Stimulated activated CD8-positive, alpha-beta memory T cell treated with anti-CD3 and anti-CD28 coated beads, Interleukin-7, amount 100 ng/mL, for 48 hours (primary cell): ENCODE measurements at places on chromosomes 3 and 15.

GRCh38 chr3:47645551-47645950 lies 66.9 kb upstream of the CSPG5 start:
- DNase-seq, result no peak

DNA sequence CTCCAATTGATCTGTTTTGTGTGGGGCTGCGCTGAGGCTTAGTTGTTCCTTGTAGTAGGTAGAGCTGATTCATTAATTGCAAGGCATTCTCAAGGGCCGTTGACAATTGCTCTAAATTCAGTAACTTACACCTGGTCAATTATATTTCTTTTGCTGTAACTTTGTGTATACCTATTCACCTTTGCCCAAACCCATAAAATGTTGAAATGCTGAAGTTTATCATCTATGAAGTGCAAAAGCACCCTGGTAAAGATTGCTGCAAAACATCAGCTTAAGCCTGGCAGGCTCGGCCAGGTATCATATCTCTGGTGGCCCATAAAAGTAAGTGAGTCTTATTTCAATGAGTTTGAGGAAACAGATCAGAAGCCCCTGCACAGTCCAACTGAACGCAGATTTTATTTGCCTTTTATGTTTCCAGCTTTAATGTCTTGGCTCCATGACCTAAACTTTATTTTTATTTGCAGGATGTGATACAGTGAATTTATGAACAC lies 203.6 kb upstream of the SLCO3A1 start:
- DNase-seq, result no peak

DNA sequence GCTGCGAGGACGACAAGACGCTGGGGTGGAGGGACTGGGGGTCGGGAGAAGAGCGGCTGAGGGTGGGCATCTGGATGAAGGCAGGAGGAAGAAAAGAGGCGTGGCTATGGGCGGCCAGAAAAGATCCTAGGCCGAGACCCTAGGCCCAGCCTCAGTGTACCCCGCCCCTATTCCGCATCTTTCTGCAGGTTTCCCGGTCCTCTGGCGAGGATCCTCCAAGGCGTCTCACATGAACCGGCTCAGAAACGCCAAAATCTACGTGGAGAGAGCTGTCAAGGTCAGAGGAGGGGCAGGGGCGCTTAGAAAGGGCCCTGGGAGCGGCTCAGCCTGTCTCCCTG lies 340 bp downstream of the TTLL3 start:
- no peak for DNase-seq

DNA sequence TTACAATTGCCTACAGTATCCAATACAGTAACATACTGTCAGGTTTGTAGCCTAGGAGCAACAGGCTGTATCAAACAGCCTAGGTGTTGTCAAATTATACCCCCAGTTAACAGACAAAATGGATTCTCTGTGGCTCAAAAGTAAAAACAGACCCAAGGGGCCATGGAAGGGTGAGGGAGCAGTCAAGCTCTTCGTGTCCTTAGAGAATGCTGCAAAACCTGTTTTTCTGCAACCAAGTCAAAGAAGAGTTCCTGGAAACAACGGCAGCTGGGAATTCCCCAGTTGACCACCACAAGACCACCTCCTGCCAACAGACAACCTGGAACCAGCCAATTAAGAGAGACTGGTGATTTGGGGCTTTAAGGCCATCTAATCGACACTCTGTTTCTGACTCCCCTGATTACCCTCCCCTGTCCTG lies 11.1 kb upstream of the THUMPD3 start:
- DNase-seq, result no peak

DNA sequence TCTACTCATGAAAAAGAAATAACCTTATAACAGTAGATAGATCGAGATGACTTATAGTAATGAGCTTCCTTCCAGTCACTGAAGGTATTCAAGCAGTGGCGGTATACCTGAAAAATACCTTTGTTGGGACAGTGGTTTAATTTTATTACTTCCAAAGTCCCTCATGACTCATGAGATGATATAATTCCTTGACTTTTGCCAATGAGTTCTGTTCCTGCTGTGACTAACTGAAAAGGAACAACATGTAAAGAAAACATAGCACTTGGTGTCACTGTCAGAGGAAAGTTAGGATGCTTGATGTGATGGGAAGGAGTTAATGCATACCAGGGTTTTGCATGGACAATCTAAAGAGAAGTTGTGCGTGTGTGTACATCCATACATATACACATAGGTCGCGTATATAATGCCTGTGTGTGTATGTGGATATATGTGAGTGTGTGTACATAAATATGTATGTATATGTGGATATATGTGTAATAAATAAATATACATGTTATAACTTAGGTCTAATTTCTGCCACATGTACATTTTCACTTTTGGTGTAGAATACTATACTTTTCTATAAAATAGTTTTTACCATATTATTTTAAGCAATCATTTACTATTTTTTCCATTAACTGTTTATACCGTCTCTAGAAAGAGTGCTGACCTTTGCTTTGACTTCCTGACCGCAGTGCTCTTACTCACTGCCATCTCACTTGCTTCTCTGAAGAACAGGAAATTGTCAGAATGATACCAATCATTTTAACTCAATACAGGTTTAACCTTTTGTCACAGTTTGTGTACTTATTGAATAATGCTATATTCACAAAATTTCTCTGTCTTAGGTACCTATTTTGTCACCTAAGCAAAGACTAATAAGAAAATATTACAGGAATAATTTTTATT lies 12.6 kb upstream of the PAK2 start:
- DNase-seq, result no peak

DNA sequence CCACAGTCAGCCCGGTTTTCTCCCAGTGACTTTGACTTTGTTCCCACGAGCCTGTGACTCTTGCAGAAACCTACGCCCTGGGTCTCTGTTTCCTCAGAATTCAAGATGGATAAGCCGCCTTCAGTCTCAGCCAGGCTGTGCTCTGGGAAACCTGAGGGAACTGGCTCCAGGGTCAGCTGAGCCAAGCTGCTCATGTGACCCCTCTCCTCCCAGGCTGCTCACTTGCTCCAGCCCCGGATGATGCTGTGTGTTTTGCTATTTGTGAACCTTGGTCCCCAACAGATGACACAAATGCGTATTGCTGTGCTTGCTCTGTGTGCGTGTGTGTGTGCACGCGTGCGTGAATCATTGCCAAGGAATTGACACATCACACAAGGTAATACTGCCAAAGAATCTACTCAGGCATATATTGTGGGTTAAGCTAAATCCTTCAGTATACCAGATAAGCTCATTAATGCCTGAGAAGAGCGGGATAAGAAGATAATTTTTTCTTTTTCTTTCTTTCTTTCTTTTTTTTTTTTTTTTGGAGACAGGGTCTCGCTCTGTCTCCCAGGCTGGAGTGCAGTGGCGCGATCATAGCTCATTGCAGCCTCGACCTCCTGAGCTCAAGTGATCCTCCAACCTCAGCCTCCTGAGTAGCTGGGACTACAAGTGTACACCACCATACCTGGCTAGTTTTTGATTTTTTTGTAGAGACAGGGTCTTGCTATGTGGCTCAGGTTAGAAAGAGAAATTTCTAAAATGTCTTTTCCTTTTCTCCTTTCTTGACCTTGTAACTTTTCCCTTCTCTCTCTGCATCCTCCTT lies 29.2 kb upstream of the UMPS start:
- DNase-seq, result no peak

DNA sequence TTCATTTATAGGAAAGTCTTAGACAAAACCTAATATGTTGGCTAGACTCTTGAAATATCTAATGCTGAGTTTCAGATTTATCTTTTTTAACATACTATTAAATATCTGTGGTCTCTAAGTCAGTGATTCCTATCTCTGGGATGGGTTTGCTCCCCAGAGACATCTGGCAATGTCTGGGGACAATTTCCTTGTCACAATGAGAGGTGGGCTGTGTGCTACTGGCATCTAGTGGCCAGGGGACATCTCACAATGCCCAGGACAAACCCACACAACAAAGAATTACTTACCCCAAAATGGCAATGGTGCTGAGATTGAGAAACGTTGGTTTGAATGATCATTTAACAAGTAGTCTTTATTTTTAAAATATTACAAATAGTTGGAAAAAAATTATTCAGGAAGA lies 602.1 kb downstream of the MAGI1 start:
- DNase-seq, result no peak

DNA sequence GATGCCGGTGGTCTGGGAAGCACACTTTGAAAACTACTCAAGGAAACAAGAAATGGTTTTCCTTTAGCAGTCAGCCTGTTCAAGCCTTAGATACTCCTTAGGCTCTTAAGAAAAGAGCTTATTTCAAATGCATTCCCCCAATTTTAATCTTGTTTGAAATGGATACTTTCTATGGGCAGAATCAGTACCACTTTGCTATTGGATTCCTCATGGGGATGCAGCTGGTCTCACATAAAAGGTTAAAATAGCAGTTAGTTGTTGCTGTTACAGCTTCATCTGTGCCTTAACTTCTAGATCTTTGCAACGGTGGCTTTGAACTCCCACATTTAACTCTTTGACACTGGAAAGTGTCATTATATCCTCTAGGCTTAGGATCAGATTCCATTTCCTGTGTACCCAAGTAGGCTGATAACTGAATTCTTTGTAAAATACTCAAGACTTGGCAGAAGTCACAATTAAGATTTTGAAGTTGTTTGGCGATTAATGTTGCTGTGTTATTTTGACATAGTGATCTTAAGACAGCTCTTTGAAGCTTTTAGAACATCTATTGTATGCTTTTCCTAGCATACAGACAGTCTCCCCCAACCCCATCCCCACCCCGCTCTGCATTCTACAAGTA lies 2.2 kb downstream of the THBS1 start:
- DNase-seq, result no peak

DNA sequence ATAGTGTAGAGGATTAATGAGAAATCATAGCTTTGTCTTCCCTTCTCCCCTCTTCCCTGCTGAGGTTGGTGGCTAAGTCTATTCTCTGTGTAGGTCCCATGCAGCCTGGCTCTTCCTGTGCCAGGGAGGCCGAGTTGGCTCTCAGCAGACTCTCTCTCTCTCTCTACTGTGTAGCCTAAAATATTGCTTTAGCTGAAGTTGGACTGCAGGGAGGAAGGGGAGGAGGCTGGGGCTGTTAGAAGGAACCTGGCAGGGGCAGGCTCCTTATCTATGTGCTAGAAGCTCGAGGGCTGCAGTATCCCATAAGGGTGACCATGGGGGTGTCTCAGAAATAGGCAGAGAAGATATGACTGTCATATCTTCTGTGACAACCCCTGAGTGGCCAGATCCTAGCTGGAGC lies 160.8 kb downstream of the EPHB1 start:
- DNase-seq, result no peak
